ENCODE measurements at places on chromosomes 16 and 17.

DNA sequence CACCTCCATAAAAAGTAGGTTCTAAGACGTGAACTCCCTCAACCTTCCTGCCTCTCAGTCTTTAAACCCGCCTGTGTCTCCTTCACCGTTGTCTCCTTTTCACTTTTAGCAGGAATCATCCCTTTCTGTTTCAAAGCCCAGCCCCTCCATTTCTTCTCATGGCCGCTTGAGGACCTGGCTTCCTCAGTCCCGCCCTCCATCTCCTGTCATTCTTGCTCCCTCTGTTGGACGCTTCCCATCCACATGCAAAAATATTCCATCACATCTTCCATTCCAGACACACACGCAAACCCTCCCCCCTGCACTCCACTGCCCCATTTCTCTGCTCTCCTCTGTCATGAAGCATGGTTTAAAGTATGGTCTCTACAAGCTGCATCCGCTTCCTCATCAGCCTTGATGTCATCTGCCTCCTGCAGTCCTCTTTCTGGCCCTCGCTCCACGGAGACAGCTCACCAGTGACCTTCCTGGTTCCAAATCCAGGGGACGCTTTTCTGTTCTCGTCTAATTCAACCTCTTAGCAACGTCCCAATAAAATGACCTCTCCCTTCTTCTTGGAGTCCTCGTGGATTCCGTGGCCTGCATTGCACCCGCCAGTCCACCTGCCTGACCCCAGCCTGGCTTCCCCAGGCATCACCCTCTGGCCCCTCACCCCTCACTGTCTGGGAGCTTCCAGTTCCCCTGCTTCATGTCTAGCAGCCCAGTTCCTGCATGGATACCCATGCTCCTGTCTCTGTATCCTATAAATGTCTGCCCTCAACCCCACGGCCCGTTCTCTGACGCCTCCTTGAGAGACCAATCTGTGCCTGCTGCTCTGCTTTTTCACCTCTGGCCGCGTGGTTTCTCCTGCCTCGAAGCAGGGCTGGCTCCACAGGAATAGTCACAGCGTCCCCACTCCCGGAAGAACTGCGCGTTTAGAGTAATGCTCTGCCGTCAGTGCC, 26.2 kb downstream of the ANKRD40 start:
- DNase-seq: no peak

- no peak for DNase-seq
Observed at GRCh38 chr17:42937712-42938596, 26.3 kb downstream of the AARSD1 start.

- DNase-seq: no peak
Observed at GRCh38 chr17:59790910-59791309, 83.5 kb downstream of the VMP1 start.

- no peak for DNase-seq
Observed at GRCh38 chr16:27251541-27252205, 16.9 kb downstream of the NSMCE1 start.

- DNase-seq: no peak
Observed at GRCh38 chr16:13229039-13229438, 327.6 kb downstream of the SHISA9 start.

DNA sequence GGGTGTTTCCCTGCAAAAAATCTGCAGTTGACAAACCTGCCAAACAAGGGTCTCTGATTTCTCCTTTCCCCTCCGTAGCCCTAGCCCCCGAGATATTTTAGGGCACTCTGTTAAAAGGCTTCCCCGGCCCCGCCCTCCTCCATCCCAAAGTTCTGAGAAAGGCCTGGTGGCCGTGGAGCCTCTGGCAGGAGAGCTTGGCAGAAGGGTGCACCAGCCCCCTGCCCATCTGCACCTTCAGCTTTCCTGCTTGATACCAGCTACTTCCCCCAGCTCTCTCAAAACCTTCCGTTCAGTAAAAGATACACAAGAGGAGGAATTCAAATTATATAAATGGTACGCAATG, 711 bp upstream of the CANT1 start:
- DNase-seq: no peak

DNA sequence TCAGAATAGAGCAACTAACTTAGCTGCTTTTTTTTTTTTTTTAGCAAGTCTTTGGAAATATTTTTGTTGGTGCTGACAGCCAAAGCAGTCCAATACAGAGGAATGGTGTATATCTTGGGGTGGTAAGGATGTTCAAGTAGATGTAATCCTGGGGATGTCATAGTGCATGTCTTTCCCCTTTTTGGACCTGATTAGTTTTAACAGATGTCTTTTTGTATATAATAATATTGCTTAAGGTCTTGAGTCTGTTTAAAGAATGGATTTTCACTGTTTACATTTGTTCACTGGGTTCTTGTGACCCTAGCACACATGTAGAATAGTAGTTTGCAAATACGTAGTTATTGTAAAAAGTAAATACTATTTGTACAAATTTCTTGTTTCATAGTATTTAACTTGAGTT, 7.9 kb downstream of the TAF15 start:
- DNase-seq: no peak

- DNase-seq: no peak
Observed at GRCh38 chr16:11310997-11311561, 29.9 kb upstream of the PRM1 start.

DNA sequence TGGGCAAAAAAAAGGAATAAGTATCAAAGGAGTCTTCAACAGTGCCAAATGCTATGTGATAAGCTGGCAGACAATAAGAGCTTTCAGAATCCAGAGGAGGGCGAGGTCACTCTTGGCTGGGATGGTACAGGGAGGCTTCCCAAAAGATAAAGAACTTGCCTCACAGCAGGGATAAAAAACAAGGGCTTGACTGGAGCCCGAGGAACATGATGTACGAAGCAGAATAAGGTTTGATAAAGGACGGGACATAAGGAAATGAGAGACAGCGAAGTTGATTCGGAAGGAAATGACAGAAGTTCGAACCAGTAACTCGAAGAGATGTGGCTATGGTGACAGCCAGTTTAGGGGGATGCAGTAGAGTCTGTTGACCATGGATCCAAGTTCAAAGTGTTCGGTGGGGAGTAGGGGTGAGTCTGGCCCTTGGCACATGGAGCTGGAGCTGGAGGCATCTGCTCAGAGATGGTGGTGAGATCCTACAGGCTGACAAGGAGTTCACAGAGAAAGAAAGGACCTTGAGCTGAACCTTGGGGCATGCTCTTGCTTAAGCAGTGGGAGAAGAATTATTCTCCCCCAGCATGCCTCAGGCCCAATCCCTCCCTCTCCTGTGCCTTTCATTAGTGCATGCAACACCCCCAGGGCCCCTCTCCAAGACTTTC, 137.6 kb upstream of the RCVRN start:
- DNase-seq: no peak

DNA sequence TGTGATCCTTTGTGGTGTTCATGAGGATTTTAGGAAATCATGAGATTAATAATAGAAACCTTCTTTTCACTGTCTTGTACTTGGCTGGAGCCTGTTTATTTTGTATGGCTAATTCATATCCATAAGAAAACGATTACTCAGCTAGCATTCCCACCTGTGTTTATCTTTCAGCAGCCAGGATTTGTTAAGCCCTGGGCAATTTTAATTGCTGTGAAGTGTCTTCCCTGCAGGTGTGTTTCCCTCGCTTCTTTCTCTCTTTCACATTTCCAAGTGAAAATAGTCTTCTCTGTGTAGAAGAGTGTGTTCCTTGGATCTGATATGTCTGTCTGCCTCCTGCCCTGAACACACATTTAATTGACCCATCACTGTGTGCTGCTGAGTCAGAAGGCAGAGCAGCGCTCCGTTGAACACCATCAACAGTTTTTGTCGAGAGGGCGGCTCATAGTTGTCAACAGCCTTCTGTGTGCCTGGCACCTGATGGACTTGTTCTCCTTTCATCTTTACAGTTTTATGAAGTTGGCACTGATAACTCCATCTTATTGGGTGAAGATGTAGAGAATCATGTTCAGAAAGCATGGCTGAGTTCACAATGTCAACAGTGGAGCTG, 83.2 kb downstream of the SPECC1 start:
- no peak for DNase-seq

All from activated T-cell treated with anti-CD3 and anti-CD28 coated beads for 4 hours (primary cell).